ENCODE measurements at places on chromosomes 5 and 9.

- no peak for DNase-seq
These were observed 126.4 kb downstream of the LPAR1 start for GRCh38 chr9:110911659-110912418.

DNA sequence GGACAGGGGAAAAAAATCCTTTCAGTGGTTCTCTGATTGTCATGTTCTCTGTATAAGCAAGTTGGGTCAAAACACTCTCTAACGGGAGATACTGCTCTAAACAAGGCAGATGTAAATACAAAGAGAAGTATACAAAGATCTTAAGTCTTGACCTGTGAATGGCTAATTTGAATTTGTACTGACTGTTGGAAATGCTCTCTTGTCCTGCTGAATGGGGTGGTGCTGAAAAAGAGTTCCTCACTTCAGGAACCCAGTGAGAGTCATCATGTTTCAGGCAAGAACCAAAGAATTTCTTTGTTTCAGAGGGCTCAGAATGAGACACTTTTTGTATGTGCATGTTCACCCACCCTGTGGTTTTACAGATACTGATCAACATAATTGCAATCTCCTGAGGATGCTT lies 461.0 kb downstream of the NR2F1-AS1 start:
- DNase-seq = no peak

DNA sequence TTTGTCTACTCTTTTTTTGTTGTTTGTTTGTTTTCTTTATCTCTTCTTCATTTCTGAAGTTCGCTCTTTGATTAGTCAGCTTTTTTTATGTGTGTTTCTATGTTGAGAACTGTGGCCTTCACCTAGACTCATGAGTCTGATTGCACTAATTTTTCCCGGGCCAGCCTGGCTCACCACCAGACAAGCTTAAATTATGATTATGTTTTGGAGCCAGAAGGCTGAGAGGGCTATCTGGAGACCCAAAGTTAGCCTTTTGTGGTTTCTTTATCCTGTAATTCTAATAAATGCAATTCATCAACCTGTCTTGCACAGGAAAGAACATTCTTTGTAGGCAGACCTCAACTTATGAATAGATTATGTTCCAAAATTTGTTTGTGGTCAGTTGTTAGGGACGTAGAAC lies 20.8 kb upstream of the ACTBL2 start:
- no peak for DNase-seq

DNA sequence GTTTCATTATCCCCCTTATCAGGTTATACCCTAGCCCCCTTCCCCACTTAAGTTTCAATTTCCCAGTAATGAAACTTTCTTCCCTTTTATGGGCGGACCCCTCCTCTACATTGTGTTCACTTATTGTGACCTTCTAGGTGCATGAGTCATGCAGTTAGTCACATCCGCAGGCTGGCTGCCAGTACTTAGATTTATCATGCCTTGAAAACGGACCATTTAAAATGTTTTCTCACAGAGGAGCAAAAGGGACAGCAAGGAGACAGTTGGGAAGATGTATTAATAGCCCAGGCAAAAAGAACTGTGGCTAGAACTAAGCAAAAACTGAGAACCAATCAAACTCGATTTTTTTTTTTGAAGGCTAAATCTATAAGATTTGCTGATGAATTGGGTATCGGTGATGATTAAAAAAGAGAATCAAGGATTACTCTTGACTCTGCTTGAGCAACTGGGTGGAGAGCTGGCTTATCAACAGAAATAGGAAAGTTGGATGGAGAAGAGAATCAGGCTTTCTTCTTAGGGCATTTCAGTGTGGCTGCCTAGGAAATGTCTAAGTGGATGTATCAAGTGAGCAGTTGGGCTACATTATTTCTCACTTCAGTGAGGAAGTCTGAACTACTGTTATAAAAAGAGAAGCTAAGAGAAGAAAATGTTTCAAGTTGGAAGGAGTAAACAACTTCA lies 615.0 kb downstream of the HINT1 start:
- DNase-seq = no peak

DNA sequence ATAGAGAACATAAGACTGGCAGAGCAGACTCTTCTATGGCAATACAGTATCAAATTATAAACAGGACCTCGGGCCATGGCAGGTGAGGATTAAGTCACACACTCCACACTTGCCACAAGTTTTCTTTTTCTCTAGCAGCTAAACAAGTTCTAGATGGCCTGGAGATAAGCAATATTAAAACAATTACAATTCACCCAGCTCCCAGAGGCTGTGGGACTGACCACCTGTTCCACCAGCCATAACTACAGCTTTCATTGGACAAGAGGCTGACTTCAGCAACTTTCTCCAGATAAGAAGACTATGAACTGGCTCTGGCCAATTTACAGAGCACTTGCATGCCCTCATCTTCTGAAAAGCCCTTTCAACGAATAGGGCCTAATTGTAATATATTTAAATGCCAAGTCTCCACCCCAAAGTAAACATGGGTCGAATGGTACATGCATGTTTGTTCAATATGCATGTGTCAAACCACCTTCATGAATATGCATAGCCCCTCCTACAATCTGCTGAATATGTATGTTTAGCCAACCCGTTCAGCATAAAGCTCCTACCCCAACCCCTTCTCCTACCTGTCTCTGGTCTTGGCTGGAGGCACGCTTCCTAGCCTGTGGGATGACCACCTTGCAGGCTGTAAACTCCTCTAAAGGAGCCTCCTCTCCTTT lies 6.1 kb upstream of the CFAP157 start:
- no peak for DNase-seq

GRCh38 chr5:65133477-65134110 lies 348.1 kb downstream of the ADAMTS6 start:
- no peak for DNase-seq

DNA sequence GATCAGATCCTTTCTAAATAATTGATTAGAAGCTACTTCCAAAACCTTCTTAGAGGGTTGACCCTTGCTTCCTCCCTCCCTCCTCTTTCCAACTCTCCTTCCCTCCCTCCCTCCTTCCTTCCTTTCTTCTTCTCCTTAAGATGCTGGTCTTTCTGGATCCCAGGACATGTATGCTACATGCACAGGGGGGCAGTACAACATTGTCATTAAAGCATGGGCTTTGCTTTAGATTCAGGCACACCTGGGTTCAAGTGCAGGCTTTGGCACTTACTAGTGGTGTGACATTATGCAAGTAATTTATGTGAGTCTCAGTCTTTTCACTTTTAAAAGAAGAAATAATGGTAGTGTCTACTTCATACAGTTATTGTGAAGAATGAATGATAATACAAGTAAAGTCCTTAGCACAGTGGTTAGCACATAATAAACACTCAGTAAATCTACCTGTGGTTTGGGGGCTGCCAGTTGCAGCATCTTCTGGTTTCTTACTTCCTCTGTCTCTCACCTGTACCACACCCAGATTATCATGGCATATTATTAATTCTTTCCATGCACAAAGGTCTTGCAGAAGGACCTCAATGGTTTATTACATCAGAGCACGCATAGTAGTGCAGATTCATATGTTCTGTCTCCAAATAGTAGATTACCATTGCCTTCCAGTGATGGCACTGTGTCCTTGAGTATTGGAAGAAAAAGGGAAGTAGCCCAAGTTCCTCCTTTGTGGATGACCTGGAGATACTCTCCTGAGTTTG lies 154.1 kb downstream of the ARHGAP26 start:
- no peak for DNase-seq

GRCh38 chr5:6262651-6263363 lies 115.5 kb downstream of the MED10 start:
- no peak for DNase-seq

DNA sequence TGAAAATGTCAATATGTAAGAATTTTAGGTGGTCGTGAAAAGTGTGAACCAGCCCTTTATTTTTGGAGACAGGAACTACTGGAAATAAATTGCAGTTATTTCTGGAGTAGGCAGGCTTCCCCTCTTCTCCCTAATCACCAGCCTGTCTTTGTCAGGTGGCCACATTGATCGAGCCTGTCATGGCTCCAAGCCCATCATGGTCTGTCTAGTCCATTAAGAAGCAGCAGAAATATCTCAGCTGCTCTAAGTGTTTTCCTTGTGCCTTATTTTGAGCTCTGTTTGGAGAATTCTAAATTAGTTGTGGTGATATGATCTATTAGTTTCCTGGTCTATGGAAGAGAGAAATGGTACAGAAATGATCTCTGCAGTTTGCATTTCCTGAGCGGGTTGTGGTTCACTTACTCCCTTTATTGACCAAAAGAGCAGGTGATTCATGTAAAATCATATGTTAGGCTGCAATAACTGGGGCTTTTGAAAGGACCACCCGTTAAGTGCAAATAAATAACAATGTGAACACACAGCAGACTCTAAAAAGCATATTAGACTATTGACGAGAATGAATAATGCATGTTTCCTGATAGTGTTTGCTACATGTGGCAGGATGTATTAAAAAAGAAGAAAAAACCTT lies 42.3 kb downstream of the BASP1 start:
- no peak for DNase-seq

GRCh38 chr5:38211354-38211710 lies 47.0 kb upstream of the EGFLAM start:
- no peak for DNase-seq

GRCh38 chr9:125085703-125086477 lies 57.4 kb downstream of the SCAI start:
- DNase-seq = no peak

- no peak for DNase-seq
These were observed 84.4 kb downstream of the HTR4 start for GRCh38 chr5:148569948-148570347.

All from T-helper 17 cell (primary cell).